Skeletal muscle cell (primary cell): ENCODE measurements at places on chromosomes 11 and 22.

- DNase-seq, result no peak
These were observed 18.9 kb downstream of the TPST2 start for GRCh38 chr22:26570864-26571525.

DNA sequence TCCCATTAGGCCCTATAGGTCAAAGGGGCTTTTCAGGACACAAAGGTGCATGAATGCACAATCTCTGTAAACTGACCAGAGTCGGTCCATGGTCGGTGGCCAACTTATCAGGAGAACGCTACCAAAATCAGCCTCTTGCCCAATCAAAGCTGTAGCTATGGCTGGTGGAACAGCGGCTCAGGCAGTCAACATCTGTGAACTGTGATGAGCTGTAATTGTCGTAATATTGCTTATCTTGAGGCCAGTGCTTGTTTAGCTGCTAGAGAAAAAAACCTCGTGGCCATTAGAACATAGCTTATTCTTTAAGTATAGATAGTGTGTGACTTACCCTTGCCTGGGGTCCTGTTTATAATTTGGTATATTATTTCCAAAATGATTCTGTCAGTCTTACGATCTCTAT, 14.4 kb upstream of the CHST1 start:
- no peak for DNase-seq

DNA sequence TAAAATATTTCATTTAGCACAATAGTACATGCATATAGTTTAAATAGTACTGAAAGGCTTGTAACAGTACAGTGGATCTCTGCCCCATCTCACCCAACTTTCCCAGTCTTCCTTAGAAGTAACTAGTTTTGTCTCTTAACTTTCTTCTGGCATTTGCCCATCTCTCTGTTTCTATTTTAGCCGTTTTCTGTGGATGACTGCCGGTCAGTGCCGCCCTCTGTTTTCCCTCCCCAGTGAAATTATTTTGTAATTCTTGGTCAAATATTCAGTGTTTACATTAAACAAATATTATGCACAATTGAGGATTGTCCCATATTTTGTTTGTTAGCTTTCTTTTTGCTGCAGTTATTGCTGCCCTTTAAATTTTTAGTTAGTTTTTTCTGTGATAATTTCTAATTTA, 8.3 kb downstream of the PDHX start:
- no peak for DNase-seq

GRCh38 chr11:110094298-110095285, 1.4 kb downstream of the ZC3H12C start:
- DNase-seq, result no peak

DNA sequence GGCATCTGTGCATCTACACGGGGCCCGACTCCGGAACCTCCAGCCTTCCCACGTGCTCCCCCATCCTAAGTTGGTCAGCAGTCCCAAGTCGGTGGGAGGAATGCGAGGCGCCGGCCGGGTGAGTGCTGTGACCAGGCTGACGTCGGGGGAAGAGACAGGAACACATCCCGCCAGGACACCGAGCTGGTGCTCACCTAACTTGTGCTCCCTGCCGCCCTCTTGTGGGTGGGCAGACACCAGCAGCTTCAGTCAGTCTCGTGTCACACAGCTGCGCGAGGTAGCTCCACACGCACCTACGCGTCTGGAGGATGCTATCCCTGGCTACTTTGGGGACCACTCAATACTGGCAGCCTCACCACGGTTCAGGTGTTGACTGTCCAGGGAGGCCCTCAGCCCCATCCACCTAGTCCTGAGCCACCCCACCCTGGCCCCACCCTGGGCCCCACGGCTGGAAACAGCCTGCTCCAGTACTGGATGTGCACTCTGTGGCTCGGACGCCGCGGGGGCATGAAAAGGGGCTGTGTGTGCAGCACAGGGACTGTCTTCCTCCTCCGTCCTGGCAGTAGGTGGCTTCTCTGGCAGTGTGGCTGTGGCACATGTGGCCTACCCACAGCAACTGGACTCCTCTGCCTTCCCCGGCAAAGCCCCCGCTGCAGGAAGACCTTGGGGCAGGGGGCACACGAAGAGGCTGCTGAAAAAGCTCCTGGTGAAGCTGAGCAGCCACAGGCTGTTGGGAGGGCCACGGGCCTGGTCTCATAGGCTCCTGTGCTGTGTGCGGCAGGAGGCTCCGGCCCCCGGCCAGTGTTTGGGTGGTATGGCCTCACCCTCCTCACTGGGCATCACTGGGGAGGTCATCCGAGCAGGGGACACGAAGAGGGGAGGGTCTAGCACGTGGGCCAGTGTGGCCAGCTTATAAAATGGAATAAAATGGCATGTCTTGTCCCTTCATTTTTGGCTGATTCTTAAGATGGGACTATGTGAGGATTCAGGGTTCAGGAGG, 11.2 kb upstream of the BID start:
- DNase-seq, result no peak

DNA sequence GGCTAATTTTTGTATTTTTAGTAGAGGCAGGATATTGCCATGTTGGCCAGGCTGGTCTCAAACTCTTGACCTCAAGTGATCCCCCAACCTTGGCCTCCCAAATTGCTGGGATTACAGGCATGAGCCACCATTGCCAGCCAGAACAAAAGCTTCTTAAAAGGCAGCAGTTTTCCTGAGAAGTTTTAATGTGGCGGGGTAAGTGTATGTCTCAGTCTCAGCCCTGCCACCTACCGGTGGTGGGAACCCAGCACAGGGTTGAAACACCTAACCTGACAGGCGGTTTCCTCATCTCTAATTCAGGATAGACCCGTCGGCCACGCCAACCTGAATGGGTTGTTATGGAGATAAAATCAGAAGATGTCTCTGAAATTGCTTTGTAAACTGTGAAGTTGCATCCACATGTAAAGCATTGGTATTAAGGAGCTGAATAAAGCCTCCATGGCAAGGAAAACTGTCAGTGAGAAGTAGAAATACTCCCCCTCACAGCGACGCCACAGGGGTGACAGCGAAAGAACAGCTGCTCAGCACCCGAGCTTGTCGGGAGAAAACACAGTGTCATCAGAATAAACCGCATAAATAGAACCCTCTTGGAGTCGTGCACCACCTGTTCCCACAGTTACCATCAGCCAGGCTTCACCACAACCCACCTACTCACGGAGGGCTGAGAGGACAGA, 165.9 kb upstream of the NCAM1 start:
- DNase-seq, result no peak
